ENCODE measurements at places on chromosomes 7 and 10. TPM values are rescaled to one million over a fixed set of nuclear protein-coding genes. Genes with fewer than 3 reads are reported as not detected.

PHKG1 gene
- 1.1 TPM for total RNA-seq

PWWP2B gene
- 12.9 TPM for total RNA-seq

MMP21 gene
- not detected for total RNA-seq

NUTM2E gene
- not detected for total RNA-seq

CYP2C18 gene
- 13.0 TPM for total RNA-seq

STK31 gene
- 2.1 TPM for total RNA-seq

ELFN1 gene
- total RNA-seq = 0.27 TPM

PTPRZ1 gene
- 5.8 TPM for total RNA-seq

C10orf105 gene
- total RNA-seq = not detected

DNA sequence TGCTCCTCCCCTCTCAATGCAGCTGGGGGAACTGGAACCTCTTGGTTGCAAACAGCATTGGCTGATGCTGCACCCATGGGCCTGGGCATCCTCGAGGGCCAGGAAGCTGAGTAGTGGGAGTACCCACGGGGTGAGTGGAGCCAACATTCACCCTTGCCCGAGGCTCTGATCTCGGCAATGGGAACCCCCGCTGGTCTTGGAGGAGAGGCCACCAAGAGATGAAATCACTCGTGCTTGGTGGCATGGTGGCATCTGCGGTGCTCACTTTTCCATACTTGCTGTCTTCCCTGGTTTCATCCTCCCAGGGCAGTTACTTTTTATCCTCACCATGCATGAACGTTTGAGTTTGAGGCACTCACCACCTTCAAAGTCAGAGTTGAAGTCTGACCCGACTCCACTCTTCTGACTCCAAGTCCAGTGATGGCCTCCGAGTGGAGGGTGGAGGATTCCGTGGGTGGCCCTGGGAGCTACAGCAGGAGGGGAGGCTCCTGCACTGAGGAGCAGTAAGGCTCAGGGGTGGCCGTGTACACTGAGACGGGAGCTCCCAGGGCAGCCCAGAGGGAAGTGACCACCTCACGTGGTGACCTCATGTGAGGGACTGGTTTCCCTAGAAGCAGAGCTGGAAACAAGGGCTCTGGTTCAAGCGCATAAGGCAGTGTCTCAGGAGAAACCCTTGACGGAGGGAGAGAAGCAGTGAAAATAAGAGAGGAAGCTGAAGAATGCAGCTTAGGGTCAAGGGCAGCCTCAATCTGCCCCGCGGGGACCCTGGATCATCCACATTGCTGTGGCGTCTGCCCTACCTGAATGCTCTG lies 349.1 kb downstream of the TCERG1L start:
- no peak for DNase-seq
- no peaks in the 10 kb centered on the region for H3K36me3 ChIP-seq
- no peak overlapping the region for H3K4me3 ChIP-seq
- no peaks in the 10 kb centered on the region for H3K4me1 ChIP-seq
- no peaks in the 10 kb centered on the region for H3K27me3 ChIP-seq

DNA sequence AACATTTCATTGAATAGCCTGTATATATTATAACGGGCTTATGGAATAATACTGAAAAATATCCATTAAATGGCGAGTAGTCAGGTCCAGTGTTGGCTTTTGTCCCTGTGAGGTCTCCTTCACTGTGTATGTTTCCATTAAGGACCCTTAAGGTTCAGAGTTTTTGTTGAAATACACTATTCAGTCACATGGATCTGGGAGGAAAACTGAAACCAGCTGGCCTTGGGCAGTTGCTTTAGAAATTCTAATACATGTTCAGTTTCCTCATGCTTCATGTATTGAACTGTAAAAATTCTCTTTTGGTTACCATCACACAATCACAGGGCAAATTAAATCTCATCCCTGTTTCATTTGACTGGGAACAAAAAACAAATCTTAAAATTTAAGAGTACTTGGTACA lies 447.3 kb downstream of the SDK1 start:
- no peaks in the 10 kb centered on the region for H3K4me1 ChIP-seq
- H3K4me3 ChIP-seq = no peak overlapping the region
- H3K27ac ChIP-seq = no peak overlapping the region
- H3K27me3 ChIP-seq = no peaks in the 10 kb centered on the region

- H3K4me3 ChIP-seq = no peak overlapping the region
- peaks cover 13% of the 10 kb centered on the region for H3K27me3 ChIP-seq
- H3K36me3 ChIP-seq = no peaks in the 10 kb centered on the region
- no peak overlapping the region for H3K27ac ChIP-seq
- no peak for DNase-seq
These were observed 210.4 kb downstream of the DGKI start for GRCh38 chr7:137636376-137636775.

- no peak for DNase-seq
- no peak overlapping the region for H3K27ac ChIP-seq
- H3K36me3 ChIP-seq = peaks cover 20% of the 10 kb centered on the region
These were observed 3.1 kb downstream of the SYPL1 start for GRCh38 chr7:106108991-106109390.

- H3K4me3 ChIP-seq = no peak overlapping the region
- DNase-seq = no peak
- no peaks in the 10 kb centered on the region for H3K4me1 ChIP-seq
These were observed 7.1 kb downstream of the MRC1 start for GRCh38 chr10:17816199-17816598.

- peak; percentile 64 for DNase-seq
- H3K4me1 ChIP-seq = peaks cover 41% of the 10 kb centered on the region
These were observed 674 bp upstream of the OSBPL3 start for GRCh38 chr7:24980534-24981170.

DNA sequence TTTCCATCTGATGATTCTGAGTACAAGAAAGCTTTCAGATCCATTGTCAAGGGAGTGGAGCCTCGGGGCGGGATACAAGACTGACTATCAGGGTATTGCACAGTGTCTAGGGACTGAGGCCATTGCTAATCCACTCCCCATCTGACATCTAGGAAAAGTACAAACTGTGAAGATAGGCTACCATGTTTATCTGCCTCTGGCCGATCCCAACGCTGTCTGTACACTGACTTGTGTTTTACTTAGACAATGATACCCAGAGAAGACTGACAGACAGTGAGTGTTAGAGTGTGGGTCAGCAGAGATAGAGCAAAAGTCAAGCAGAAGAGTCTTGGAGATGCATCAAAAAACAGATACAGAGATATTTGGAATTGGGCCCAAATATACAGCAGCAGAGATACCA lies 3.1 kb upstream of the SLC13A4 start:
- H3K27ac ChIP-seq = no peak overlapping the region
- H3K36me3 ChIP-seq = no peaks in the 10 kb centered on the region
- no peak overlapping the region for H3K4me3 ChIP-seq
- no peak for DNase-seq

DNA sequence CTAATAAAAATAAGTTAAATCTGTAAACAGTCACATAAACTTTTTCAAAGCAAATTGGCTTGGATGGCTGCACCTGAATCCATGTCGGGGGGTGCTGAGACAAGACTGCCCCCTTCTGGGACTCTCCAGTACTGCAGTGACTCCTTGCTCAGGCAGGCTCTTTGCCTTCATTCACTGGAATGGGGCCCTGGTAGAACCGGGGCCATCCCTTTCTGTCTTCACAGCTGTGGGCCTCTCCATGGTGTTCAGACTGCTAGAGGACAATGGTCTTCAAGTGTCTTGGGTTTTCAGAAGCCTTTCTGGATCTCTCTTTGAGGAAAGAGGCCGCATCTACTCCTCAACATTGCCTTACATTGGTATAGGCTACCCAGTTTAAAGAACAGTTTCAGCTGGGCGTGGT lies 16.1 kb upstream of the IMPDH1 start:
- no peaks in the 10 kb centered on the region for H3K27me3 ChIP-seq
- DNase-seq = peak; percentile 80
- peaks cover 5% of the 10 kb centered on the region for H3K36me3 ChIP-seq
- H3K4me1 ChIP-seq = peaks cover 7% of the 10 kb centered on the region
- H3K4me3 ChIP-seq = no peak overlapping the region

DNA sequence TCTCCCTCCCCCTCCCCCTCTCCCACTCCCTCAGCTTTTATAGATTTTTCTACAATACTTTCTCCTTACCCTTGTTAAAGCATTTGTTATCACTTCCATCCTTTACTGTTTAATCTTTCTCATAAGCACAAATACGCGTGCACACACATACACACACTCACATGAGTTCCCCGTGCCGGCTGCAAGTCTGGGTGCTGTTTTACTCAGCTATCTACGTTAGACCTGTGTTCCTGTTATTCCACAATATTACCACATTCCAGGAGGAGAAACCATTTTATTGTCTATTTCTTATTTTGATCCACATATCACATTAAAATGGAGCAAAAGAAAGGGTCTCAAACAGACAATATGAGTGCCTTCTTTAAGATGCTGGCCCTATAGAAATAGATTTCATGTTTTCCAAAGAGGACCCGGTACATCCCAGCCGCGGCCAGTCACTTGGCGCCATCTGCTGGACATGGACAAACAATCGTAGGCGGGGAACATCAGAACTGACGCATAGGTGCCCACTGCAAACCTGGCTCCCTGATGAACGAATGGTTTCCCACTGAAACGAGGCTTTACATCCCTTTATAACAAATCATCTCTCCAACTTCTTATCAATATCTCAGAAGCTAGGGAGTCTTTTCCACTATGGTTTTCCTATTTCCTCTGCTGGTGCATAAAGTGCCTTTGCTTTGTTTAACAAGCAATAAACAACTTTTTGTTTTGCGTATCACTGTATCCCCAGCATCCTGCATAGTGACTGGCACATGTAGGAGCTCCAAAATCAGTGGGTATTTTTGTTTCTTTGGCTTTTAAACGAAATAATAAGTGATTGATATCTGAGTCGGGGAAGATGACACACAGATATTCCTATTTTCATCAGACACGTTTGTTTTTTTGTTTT lies 25.2 kb upstream of the OPTN start:
- H3K36me3 ChIP-seq = no peaks in the 10 kb centered on the region
- DNase-seq = peak; percentile 75
- H3K4me3 ChIP-seq = no peak overlapping the region
- no peak overlapping the region for H3K27ac ChIP-seq
- H3K4me1 ChIP-seq = no peaks in the 10 kb centered on the region

DNA sequence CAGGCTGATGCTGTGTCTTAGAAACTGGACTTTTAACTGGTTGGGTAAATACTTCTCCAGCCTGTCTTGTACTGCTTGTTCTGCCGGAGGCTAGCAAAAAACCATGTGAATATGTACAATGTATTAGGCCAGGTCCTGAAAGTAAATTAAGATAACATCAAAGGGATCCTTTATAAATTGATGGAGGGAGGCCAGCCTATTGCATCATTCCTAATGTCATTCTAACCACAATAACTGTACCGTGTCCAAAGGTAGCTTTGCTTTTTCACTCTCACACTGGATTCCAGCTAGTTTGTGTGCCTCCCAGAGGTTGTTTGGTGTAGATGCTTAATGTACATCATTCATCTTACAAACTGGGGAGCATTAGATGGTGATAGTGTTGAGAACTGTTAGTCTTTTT lies 91.2 kb upstream of the SEM1 start:
- H3K27ac ChIP-seq = no peak overlapping the region
- no peaks in the 10 kb centered on the region for H3K4me1 ChIP-seq
- peak; percentile 15 for DNase-seq
- H3K36me3 ChIP-seq = no peaks in the 10 kb centered on the region

GRCh38 chr10:58892031-58892531 lies 284.4 kb upstream of the PHYHIPL start:
- no peak for DNase-seq
- peaks cover 22% of the 10 kb centered on the region for H3K27me3 ChIP-seq
- no peak overlapping the region for H3K27ac ChIP-seq
- no peak overlapping the region for H3K4me3 ChIP-seq

DNA sequence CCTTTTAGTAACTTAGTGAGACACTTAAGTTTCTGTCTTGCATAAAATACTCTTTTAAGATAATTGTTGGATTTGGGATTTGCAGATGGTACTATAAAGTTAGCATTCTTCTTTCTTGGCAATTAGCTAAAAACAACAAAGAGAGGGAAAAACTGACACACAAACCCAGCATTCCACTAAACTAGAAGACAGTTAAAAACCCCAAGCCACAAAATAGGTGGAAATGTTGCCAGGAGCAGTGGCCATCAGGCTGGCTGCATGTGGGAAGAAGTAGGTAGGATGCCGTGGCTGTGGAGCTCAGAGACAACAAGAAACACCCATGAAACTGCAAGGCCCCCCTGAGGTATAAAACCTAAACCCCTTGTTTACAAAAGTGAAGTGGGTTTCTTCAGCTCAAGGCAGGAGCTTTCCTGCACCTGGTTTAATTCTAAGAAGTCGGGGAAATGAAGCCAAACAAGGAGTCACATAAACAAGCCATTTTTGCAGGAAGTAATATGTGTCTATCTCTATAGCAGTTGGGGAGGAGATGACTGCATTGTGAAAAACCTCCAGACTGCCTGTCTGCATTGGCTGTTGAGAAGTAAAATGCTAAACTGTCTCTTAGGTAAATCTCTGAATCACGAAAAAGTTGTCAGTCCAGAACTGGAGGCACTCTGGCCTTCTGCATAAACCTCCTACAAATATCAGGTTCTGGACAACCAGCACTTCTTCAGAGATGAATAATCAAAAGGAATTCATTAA lies 9.5 kb downstream of the RAB18 start:
- H3K27ac ChIP-seq = no peak overlapping the region
- H3K36me3 ChIP-seq = peaks cover 17% of the 10 kb centered on the region
- no peaks in the 10 kb centered on the region for H3K27me3 ChIP-seq
- DNase-seq = no peak
- peaks cover 11% of the 10 kb centered on the region for H3K4me1 ChIP-seq

DNA sequence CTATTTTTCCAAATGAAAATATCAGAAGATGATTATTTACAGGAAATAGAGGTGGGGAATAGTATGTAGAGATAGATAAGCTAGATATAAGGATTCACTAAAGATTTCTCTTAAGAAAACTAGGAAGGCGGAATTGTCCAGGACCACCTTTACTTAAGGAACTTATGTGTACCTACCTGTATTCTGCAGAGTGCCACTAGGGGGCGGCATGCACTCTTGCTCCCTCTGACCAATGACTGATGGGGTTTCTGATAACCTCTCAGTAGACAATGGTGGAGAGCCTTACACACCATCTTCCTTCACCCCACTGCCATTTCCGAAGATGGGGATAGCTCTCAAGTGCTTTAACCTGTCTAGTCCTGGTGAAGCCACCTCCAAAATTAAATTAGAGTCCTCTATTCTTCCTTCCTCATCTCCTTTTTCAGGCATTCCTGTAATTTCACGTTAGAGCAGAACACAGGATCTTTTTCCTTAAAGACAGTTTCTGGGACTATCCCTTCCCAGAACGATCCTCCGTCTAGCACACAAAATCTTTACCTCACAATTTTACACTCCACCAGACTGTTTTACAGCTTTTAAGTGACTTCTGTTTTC lies 453.1 kb downstream of the SORCS1 start:
- no peaks in the 10 kb centered on the region for H3K36me3 ChIP-seq
- DNase-seq = peak; percentile 18
- no peak overlapping the region for H3K27ac ChIP-seq
- no peaks in the 10 kb centered on the region for H3K4me1 ChIP-seq
- no peaks in the 10 kb centered on the region for H3K27me3 ChIP-seq

DNA sequence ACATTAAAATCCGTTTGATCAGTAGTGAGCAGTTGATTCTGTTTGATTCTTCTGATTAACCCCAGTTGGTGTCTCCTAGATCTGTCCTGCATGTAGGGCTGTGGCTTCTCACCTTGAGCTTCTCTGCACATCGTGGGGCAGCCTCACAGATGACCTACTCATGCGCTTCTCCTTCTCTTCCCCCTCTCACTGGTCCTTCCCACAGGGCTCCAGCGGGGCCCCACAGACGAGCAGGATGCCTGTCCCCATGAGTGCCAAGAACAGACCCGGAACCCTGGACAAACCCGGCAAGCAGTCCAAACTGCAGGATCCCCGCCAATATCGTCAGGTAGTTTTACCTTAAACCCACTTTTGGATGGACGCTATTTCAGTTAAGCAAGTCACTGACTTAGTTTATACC lies 178.9 kb downstream of the ARHGAP21 start:
- no peaks in the 10 kb centered on the region for H3K27me3 ChIP-seq
- H3K36me3 ChIP-seq = peaks cover 29% of the 10 kb centered on the region
- no peak for DNase-seq
- peaks cover 13% of the 10 kb centered on the region for H3K4me1 ChIP-seq
- H3K27ac ChIP-seq = no peak overlapping the region

Measured in Calu3 (cell line).